ENCODE measurements at places on chromosomes 7 and 10.

DNA sequence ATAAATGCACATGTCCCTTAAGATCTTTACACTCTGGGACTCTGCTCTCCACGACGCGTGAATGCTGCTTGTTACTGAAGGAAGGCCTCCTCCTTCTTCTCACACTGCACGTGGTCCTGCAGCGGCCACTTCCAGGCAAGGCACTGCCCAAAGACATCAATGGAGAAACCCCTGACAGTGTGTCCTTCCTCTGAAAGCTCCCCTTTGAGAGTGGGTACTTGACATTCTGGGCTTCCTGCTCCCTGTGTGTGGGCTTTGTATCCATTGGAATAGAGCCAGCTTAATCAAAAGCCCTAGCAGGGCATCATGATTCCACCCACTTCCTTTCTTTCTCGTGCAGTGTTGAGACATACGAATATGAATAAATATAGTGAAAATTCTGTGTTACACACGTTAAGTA is 69.7 kb upstream of the STK17A start:
- no peak for DNase-seq

- DNase-seq: no peak
These were observed 755 bp downstream of the FAM171A1 start for GRCh38 chr10:15370212-15370855.

GRCh38 chr7:1532456-1533254 is 2.2 kb downstream of the MAFK start:
- no peak for DNase-seq

DNA sequence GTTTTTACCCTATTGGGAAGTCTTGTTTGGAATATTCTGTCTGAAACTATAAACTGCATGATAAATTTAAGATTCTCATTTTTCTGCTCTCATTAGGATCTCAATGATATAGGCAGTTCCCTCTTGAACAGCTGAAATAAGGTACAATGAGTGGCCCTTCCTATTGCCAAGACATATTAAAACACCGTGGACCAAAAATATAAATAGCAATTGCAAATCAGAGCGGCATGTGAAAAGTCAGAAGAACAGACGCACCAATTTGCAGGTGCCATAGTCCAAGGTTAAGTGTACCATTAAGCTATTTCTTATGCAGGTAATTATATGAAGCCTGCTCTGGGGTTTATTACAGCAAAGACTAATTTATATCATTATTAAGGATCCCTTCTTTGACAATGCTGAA is 920.8 kb upstream of the CELF2 start:
- no peak for DNase-seq

- no peak for DNase-seq
These were observed 144.4 kb upstream of the CELF2 start for GRCh38 chr10:10873289-10873688.

GRCh38 chr7:22732556-22733126 is 5.6 kb downstream of the IL6 start:
- no peak for DNase-seq

- DNase-seq: no peak
These were observed 4.3 kb upstream of the YKT6 start for GRCh38 chr7:44196450-44196872.

- DNase-seq: no peak
These were observed 24.8 kb upstream of the UNC5B start for GRCh38 chr10:71187600-71187999.

DNA sequence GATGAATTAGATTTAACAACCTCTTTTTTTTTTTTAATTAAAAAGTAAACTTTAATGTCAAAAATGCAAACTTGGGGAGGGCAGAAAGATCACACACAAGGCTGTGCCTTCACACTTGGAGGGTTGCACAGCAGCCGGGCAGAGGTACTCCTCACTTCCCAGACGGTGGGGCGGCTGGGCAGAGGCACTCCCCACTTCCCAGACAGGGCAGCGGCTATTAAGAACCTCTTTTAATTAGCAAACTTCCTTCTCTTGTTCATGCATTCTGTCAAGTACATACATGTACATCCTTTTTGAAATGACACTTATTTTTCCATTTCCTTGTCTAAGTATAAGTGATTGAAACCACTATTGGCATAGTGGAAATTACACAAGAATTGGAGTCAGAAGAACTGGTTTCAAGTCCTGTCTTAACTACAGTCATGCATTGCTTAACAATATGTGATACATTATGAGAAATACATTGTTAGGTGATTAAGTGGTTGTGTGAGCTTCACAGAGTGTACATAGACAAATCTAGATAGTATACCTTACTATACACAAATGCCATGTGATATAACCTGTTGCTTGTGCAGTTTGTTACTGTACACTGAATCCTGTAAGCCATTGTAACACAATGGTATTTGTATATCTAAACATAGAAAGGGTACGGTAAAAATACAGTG is 26.5 kb downstream of the BTRC start:
- DNase-seq: no peak

DNA sequence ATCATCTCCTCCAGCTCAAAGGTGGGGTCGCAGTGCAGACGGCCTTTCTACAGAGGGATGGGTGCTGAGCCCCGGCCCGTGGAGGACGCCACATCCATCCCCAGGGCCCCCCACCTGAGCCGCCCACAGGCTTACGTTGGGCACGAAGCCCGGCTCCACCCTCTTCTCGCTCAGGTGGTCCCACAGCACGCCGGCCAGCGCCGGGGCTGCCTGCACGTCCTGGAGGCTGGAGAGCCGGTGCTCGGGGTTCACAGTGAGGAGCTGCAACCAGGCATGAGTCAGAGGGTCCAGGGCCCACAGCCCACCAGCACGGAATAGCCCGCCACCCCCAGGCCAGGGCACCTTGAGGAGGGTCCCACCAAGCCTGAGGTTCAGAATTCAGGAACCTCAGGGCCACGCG is 36.0 kb downstream of the DPYSL4 start:
- DNase-seq: no peak

DNA sequence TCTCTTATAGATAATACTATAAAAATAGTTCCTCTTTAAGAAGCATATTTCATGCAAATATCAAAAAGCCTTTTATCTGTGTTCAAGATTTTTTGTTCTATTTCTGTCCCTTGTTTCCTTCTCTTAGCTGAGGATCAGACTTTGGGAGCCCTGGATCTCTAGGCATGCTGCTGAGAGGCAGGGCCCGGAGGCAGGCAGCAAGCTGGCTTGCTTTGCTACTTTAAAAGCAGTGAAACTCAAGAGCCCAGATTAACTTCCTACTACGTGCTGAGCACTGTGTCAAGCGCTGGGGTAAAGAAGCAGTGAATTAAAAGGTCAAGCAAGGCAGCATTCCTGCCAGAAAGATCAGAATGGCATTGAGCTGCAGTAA is 31.0 kb upstream of the ARID5B start:
- no peak for DNase-seq

DNA sequence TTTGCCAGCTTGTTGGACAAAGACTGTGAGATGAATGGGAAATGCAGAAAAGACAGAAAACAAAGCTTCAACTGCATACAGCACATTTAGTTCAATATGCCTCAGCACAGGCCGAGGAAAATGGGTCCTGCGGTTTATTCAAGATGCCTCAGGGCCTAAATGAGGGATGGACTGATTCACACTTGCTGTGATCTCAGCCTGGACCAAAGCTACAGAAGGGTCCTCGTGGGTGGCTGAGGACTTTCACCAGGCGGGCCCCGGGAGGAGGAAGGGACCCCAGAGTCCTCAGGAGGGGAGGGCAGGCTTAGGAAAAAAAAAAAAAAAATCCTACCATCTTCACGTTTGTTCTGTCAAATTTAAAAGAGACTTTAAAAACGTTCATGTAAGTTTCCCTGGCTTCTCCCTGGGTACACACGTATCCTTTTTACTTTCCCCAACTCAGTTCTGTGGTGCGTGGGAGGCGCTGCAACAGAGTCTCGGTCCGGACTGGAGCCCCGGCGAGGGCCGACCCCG is 624 bp upstream of the ZNF783 start:
- no peak for DNase-seq

- DNase-seq: no peak
These were observed 71.2 kb downstream of the ALOX5 start for GRCh38 chr10:45444976-45445898.

- no peak for DNase-seq
These were observed 8.2 kb downstream of the NKX2-3 start for GRCh38 chr10:99540657-99541531.

DNA sequence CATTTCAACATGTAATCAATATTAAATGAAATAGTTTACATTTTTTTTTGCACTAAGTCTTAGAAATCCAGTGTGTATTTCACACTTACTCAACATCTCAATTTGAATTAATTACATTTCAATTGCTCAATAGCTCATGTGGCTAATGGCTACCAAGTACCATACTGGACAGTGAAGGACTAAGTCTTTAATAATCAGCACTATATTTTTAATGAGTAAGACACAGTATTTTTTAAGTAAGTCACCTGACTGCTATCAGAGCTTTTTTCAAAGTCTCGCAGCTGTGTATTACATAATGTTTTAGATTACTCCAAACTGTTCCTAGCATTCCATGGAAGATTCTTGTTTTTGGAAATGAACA is 19.6 kb downstream of the WASL start:
- no peak for DNase-seq

DNA sequence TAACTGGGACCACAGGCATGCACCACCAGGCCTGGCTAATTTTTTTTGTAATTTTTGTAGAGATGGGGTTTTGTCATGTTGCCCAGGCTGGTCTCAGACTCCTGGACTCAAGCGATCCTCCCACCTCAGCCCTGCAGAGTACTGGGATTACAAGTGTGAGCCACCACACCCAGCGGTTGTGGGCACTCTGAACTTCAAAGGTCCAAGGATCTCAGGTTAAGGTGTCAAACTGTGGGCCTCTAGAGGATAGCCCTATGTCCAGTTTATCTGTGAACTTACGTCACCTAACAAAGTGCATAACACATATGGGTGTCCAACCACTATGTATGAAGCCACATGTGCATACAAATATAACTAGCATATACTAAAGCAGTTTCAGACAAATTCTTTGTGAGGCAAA is 3.2 kb upstream of the IL2RA start:
- DNase-seq: no peak

GRCh38 chr7:134777470-134777869 is 2.0 kb upstream of the CALD1 start:
- no peak for DNase-seq

DNA sequence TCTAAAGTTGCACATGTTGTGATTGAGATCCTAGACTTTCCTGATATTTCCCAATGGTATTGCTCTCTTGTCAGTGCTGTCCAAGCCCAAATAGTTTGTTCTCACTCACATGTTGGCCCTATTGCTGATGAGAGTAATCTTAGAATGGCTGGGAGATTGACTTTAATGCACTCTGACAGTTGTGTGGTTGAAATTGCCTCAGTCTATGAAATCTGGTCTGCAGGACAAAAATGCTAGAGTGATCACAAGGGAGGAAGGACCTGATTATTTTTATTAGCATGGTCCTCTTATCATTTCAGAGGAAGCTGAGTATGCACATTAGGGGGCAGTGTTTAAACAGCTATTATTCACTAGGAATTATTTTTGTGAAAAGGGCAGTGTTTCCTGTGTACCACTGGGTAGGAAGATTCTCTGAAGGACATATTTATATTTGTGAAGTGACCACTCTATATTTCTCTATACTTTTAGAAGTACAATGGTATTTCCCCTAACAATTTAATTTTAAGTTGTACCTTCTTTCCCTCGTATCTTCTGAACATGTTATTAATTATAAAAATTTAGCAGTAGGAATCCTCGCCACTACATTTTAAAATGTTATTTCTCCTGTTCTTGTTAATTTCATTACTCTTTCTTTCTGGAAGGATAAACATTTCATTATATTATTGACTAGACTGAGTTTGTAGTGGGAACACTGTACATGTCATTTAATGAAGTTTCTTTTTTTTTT is 64.4 kb downstream of the SUGCT start:
- no peak for DNase-seq

- DNase-seq: no peak
These were observed 32.8 kb downstream of the NUDT5 start for GRCh38 chr10:12162927-12163326.

DNA sequence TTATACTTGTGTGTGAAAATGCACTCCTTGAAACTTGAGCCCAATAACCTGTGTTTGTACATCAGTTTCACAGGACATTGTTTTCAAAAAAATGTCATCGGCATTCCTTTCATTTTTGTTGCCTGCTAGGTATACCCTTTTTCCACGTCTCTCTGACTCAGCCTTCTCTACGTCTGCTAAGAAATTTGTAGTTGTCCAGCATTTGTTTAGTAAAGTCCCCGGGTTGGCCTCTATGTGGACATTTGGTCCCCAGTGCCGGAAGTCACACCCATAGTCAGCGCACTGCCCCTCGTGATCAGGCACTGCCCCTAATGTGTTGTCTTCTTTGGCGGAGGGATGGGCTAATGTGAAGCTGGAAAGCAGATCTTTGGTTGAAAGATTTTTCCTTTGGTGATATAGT is 222.3 kb downstream of the LRMDA start:
- no peak for DNase-seq
